ENCODE measurements at places on chromosomes 16 and 17. TPM values are rescaled to one million over a fixed set of nuclear protein-coding genes. Genes with fewer than 3 reads are reported as not detected.

DNA sequence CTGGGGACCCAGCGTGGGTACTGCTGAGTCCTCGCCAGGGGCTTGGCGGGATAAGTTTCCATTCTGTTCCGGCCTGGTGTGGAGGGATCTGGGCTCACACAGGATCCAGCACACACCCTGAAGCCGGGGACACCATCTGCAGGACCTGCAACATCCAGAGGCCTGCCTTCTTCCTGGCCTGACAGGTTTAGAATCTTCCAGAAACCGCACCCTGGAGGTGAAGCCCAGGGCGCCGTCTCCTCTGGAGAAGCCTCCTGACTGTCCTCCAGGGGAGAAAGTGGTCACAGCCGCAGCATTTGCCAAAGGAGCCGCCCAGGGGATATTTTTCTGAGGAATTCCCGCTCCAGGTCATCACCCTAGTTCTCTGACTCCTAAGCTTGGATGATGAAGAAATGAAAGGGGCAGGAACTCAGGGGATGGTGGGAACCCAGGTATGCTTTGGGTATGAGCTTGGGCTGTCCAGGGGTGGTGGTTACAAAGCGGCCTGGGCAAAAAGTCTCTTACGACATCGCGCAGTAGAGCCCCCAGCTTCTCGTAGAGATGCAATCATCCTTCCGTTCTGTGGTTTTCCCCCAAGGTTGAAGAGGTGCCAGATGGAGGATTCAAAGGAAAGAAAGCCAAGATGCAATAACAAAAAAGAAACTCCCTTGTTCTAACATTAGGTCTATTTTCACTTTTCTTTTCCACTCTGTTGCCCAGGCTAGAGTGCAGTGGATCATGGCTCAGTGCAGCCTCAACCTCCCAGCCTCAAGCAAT lies 9.1 kb upstream of the CRISPLD2 start:
- no peak for DNase-seq

DNA sequence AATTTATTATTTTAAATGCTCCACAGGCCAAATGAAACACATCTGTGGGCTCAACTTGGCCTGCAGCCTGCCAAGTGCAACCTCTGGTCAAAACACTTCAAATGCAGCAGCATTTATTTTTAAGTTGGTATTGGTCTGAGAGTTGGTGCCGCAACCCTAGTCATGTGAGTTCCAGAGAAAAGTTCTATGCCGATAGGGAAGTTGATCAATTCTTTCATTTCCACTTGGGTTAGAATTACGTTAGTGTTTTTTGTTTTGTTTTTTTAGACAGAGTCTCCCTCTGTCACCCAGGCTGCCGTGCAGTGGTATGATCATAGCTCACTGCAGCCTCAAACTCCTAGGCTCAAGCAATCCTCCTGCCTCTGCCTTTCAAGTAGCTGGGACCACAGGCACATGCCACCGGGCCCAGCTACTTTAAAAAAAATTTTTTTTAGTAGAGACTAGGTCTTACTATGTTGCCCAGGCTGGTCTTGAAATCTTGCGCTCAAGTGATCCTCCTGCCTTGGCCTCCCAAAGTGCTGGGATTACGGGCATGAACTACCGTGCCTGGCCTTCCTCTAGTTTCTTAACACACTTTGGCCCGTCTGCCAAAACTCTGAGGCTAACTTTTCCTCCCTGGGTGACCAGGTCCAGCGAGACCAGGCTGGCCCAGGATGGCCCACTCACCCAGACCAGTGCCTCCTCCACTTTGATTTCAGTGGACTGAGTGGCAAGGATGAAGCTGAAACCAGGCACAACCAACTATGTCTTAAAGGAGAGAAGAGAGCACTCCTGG lies 221.1 kb downstream of the MRTFB start:
- DNase-seq, result no peak

GRCh38 chr16:81703177-81704155 lies 75.6 kb upstream of the PLCG2 start:
- no peak for DNase-seq

DNA sequence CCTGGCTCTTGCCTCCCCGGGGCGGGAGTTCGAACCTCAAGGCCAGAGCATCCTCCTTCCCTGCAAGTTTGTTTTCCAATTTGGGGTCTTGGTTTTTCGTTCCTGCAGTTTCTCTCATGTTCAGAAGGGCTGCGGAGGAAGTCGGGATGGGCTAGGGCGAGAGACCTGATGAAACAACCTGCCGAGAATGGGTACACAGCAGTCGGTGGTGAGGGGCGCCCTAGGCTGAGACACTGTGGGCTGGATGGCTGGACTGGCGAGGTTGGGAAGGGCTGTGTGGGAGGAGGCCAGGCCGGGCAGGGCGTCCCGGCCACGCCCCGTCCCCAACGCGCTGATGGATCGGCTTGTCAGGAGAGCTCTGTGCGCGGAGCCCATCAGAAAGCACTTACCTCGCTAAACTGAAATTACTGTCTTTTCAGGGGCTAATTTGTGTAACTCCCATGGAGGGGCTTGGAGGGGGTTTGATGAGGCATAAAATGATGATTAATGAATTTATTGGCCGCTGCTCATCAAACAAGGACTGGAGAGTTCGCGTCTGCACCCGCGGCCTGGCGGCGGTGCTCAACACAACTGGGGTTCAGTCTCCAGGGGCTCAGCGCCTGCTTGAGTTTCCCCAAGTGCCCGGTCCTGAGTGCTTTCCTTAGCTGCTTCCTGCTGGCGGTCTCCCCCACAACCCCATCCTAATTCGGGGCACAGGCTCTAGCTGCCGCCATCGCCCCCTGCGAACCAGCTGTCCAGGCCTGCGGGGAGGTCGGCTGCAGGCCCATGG lies 9.0 kb downstream of the IRX5 start:
- DNase-seq, result no peak

GRCh38 chr16:63749276-63749675 lies 1372.6 kb downstream of the CDH11 start:
- no peak for DNase-seq

DNA sequence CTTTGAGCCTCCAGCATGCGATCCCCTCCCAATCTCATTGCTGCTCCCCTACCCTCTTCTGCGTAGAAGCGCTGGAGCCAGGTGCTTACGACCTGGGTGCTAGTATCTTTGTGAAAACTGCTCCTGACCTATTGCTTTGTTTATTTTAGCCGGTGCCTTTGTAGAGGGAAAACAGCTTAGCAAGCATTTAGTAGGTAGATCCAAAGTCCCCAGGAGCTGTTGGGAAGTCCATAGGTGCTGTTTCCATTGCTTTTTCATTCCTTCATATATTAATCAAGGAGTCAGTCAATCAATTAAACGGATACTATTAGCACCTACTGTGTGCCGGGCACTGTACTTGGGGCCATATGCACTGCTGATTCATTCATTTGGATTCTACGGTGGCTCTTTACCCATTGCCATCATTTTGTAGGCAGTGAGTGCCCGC lies 497.6 kb downstream of the WWOX start:
- DNase-seq, result no peak

DNA sequence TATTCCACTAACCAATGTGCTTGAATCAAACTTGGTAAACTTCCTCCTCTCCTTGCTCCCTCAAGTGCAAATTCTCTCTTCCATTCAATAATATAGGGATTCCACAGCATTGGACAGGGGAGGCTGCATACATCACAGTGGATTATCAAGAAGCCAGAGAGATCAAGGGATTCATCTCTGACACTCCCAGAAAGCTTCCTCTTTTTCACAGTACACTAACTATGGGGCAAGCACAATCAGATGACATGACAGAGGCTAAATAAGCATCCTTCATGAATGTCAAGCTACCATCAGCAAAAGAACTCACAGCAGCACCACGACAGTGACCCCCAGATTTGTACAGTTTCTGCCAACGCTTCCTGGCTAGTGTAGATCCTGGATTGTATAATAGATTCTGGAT lies 178.4 kb upstream of the C17orf78 start:
- DNase-seq, result no peak

DNA sequence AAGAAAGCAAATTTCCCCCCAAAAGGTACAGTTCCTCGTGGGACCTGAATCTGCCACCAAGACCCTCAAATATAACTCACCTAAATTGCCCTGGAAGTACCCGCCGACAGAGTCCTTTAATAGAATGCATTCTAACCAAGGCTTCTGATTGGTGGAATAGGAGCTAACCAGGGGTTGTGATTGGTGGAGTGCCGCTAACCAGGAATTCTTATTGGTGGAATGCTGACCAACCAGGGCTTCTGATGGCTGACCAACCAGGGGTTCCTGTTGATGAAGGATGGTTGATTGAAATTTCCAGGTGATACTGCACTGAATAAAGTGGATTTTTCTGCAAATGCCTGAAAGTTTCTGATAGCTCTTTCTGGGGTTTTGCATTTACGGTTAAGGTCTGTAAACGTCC lies 6.5 kb downstream of the TFAP4 start:
- no peak for DNase-seq

DNA sequence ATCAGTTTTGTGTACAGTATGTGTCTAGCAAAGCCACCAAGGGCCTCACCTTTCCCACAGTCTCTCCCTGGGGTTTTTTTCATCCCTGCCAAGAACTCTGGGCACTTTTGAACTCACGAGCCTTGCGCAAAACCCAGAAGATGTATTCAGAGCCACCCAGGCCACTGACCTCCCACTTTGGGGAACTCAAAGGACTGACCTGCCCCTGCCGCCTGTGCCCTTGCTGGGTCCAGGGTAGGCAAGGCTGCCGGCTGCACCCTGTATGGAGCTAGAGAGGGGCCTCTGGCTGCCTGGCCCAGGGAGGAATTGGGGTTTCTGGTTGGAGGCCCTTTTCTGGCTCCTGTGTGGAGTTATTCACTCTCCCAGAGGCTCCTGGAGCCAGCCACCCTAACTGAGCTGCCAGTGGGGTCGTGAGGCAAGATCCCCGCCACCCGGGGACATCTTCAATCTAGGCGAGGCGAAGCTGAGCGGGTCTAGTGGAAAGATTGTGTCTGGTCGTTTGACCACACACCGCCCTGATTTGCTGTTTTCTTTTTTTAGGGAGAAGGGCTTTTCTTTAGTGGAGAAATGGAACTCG lies 1.9 kb downstream of the CDK5R1 start:
- DNase-seq, result no peak

Gene IRX5
- total RNA-seq, result not detected

Gene FKBP10
- total RNA-seq, result 164 TPM

Gene MRM1
- total RNA-seq, result 10.9 TPM

Gene CCL2
- total RNA-seq, result not detected

Measured in PC-9 (cell line).